ENCODE measurements at places on chromosomes 3 and 15. TPM values are rescaled to one million over a fixed set of nuclear protein-coding genes. Genes with fewer than 3 reads are reported as not detected.

Gene CSPG5
- total RNA-seq, result not detected

Gene CACNA2D2
- total RNA-seq, result 2.6 TPM

Gene EPHA6
- total RNA-seq, result 13.2 TPM

Gene WNT7A
- total RNA-seq, result 1.4 TPM

Gene ADCY5
- 27.8 TPM for total RNA-seq

Gene LMAN1L
- not detected for total RNA-seq

Gene SEMA5B
- total RNA-seq, result 2.3 TPM

Gene FBN1
- 37.1 TPM for total RNA-seq

Gene NPAP1
- 2.2 TPM for total RNA-seq

Gene CCR1
- total RNA-seq, result 4.3 TPM

Gene CRYGS
- total RNA-seq, result 3.4 TPM

Gene IVD
- 109 TPM for total RNA-seq

Gene PLSCR4
- 26.6 TPM for total RNA-seq

Gene NEO1
- 36.0 TPM for total RNA-seq

Gene WDR93
- total RNA-seq, result 0.68 TPM

Gene CMC1
- total RNA-seq, result 16.9 TPM

Gene MINAR1
- total RNA-seq, result 0.70 TPM

Gene IL5RA
- total RNA-seq, result not detected

Gene CPLX3
- total RNA-seq, result not detected

Gene CCR3
- total RNA-seq, result not detected

Gene CCDC54
- not detected for total RNA-seq

Gene LRRC31
- 0.78 TPM for total RNA-seq

Gene PAQR9
- not detected for total RNA-seq

Gene SLC15A2
- 39.2 TPM for total RNA-seq

Gene ZNF501
- total RNA-seq, result 6.3 TPM

Gene RTP4
- total RNA-seq, result 10.6 TPM

Gene DNAJC13
- 68.3 TPM for total RNA-seq

Gene CCR9
- total RNA-seq, result not detected

Gene SLC38A3
- 0.34 TPM for total RNA-seq

Gene TTLL13
- 0.36 TPM for total RNA-seq

Gene DNASE1L3
- total RNA-seq, result 6.1 TPM

Gene CX3CR1
- total RNA-seq, result 1.5 TPM

Gene PP2D1
- total RNA-seq, result not detected

Gene SH2D7
- not detected for total RNA-seq

Gene CADM2
- 6.9 TPM for total RNA-seq

Gene CD86
- 3.0 TPM for total RNA-seq

Gene PSMD6
- total RNA-seq, result 69.6 TPM

Gene LHFPL4
- not detected for total RNA-seq

Gene STAB1
- total RNA-seq, result 191 TPM

Gene IGSF10
- 3.3 TPM for total RNA-seq

Gene ZFAND6
- 99.5 TPM for total RNA-seq

Gene KCNAB1
- total RNA-seq, result 9.1 TPM
